ENCODE measurements at places on chromosomes 2 and 18. TPM values are rescaled to one million over a fixed set of nuclear protein-coding genes. Genes with fewer than 3 reads are reported as not detected.

Gene TMBIM1
- 196 TPM for total RNA-seq

Gene TMEM200C
- not detected for total RNA-seq

DNA sequence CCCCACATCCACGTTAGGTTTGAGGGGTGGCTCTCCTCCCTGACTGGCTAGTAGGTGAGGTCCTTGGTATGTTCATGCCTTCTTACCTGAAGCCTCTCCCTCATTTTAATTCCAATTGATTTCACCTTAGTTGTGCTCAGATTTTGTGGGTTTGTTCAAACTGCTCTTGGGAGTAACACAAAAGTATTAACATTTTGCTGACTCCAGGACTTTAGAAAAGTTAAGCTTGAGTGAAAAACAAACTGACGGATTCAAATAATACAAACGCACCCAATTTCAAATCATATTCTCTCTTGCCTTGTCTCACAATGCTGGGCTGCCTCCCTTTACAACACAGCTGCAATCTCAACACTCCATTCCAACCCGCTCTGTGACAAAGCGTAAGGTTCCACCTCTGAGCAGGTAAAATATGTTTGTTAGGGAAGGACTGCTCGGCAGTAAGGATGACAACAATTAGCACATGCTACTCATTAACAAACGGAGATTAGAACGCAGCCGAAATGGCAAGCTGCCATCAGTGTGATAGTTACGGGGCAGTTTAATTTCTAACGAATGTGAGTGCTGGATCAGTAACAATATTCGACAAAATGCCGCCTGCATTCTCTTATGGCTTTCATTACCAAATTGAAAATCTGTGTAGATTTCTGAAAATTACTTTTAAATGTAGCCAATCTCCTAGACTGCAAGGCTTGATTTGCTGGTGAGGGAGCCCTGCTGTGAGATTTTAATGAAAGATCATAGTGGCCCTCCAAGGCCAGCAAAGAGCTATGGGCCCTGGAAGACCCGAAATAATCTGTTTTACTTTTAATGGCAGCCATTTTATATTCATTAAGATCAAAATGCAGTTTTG, 730.6 kb upstream of the FANCL start:
- no peak overlapping the region for H3K27ac ChIP-seq
- no peaks in the 10 kb centered on the region for H3K27me3 ChIP-seq
- H3K4me3 ChIP-seq, result no peak overlapping the region
- DNase-seq, result no peak
- H3K36me3 ChIP-seq, result no peaks in the 10 kb centered on the region

DNA sequence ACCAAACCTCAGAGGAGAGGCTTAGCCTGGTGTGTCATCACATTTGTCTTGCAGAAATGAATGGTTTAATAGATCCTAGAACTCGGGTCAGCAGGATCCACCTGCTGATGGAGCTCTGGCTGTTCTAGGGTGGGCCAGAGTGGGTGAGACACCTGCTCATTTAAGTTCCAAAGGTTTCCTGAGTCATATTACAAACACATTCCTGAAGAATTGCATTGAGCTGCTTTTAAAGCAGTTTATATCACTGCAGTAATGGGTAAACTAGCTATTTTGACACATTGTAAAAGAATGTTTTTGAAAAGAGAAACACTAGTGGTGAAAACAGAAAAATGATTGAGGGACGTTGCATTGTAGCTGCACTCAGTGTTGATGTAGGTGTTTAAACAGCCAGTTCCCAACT, 175.3 kb upstream of the TCF4 start:
- H3K27me3 ChIP-seq, result no peaks in the 10 kb centered on the region
- no peak overlapping the region for H3K27ac ChIP-seq
- H3K4me1 ChIP-seq, result no peaks in the 10 kb centered on the region
- DNase-seq, result no peak
- H3K36me3 ChIP-seq, result no peaks in the 10 kb centered on the region
- no peak overlapping the region for H3K4me3 ChIP-seq

DNA sequence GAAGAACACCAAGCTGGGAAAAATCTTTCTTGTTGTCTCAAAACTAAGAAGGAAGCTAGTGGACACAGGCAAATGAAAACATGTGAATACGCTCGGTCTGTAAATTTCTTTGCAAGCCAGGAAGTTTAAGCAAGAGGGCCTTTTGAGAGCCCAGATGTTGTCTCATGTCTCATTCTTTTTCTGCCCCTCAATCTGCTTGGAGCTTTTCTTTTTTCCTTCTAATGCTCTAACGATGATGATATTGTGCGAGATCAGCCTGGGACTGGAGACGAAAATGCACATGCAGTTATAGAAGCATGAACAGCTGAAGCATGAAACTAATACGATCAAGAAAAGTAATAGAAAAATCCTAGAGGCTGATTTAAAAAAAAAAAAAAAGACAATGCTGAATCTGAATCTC, 138.6 kb upstream of the CHAC2 start:
- no peaks in the 10 kb centered on the region for H3K27me3 ChIP-seq
- H3K36me3 ChIP-seq, result no peaks in the 10 kb centered on the region
- DNase-seq, result no peak

GRCh38 chr18:73283032-73283431, 415.2 kb upstream of the NETO1 start:
- no peak overlapping the region for H3K4me3 ChIP-seq
- no peak for DNase-seq
- H3K27ac ChIP-seq, result no peak overlapping the region
- no peaks in the 10 kb centered on the region for H3K4me1 ChIP-seq
- H3K27me3 ChIP-seq, result no peaks in the 10 kb centered on the region

Gene ZNF396
- 2.6 TPM for total RNA-seq

- H3K27ac ChIP-seq, result no peak overlapping the region
- no peak for DNase-seq
- H3K4me3 ChIP-seq, result no peak overlapping the region
- no peaks in the 10 kb centered on the region for H3K27me3 ChIP-seq
These were observed 90.9 kb downstream of the LOXHD1 start for GRCh38 chr18:46566111-46566510.

DNA sequence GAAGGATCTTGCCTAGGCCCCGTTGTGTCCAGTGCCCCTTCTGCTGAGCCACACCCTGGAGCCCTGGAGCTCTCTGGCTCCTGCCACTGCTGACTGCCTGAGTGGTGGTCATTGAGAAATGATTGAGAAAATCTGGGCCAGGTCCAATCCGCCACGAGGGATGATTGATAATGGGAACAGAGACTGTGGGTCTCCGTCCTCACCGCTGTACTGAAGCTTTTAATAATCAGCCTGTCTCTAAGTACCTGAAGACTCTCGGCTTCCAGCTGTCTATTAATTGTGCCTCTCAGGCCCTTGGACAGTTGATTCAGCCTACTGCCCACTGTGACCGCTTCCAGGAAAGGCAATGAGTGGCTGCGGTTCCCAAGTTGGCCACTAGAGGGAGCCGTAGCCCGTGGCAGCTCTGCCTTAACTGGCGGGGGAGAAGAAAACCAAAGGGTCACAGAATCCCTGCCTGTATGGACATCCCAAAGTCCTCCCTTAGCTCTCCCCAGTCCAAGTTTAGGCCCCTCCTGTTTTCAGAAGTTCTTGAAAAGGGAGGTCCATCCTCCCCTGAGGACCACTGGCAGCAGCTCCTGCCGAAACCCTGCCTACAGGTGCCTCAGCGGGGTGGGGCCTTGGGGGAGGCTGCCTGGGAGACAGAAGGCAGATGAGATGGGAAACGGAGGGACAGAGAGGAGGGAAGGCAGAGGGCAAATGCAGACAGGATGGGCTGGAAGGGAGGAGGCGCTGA, 213.6 kb downstream of the TNS1 start:
- no peak overlapping the region for H3K4me3 ChIP-seq
- H3K4me1 ChIP-seq, result no peaks in the 10 kb centered on the region
- no peaks in the 10 kb centered on the region for H3K27me3 ChIP-seq
- peak overlapping the region; percentile 34 for H3K27ac ChIP-seq
- H3K36me3 ChIP-seq, result no peaks in the 10 kb centered on the region

- H3K4me1 ChIP-seq, result no peaks in the 10 kb centered on the region
- H3K4me3 ChIP-seq, result no peak overlapping the region
- H3K36me3 ChIP-seq, result no peaks in the 10 kb centered on the region
- no peak overlapping the region for H3K27ac ChIP-seq
- H3K27me3 ChIP-seq, result no peaks in the 10 kb centered on the region
- no peak for DNase-seq
These were observed 1.7 kb upstream of the ESCO1 start for GRCh38 chr18:21602299-21602587.

DNA sequence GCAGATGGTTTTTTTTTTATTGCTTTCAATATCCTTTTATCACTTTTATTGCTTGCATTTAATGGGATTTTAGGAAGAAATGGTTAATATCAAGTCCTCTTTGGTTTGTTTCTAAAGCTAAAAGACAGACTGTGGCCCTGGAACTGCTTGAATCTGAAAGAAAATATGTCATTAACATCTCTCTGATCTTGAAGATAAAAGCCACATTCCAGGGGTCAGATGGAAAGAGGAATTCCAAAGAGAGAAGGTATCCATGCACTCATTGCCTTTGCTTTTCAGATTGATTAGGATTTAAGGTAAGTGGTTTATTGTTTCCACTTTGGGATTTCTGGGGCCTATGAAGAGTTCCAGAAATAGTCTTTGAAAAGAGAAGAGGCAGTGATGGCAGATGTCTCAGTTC, 54.1 kb downstream of the ARHGEF33 start:
- no peak overlapping the region for H3K4me3 ChIP-seq
- no peak overlapping the region for H3K27ac ChIP-seq
- H3K4me1 ChIP-seq, result no peaks in the 10 kb centered on the region
- H3K36me3 ChIP-seq, result no peaks in the 10 kb centered on the region
- no peaks in the 10 kb centered on the region for H3K27me3 ChIP-seq
- no peak for DNase-seq

- DNase-seq, result no peak
- H3K27me3 ChIP-seq, result no peaks in the 10 kb centered on the region
- peaks cover 3% of the 10 kb centered on the region for H3K4me1 ChIP-seq
- H3K36me3 ChIP-seq, result no peaks in the 10 kb centered on the region
These were observed 91.4 kb upstream of the BCL2L11 start for GRCh38 chr2:111029181-111029927.

Gene CNGA3
- 0.09 TPM for total RNA-seq

- DNase-seq, result no peak
- no peaks in the 10 kb centered on the region for H3K27me3 ChIP-seq
- no peak overlapping the region for H3K4me3 ChIP-seq
- peaks cover 3% of the 10 kb centered on the region for H3K4me1 ChIP-seq
- H3K36me3 ChIP-seq, result no peaks in the 10 kb centered on the region
These were observed 11.8 kb downstream of the DAPL1 start for GRCh38 chr2:158806941-158807340.

GRCh38 chr2:170714381-170715061, 616 bp upstream of the SP5 start:
- no peak overlapping the region for H3K27ac ChIP-seq
- DNase-seq, result peak; percentile 76
- no peaks in the 10 kb centered on the region for H3K36me3 ChIP-seq

Gene CAPN13
- total RNA-seq, result 4.9 TPM

Gene HOXD11
- not detected for total RNA-seq

Gene TEX44
- not detected for total RNA-seq

DNA sequence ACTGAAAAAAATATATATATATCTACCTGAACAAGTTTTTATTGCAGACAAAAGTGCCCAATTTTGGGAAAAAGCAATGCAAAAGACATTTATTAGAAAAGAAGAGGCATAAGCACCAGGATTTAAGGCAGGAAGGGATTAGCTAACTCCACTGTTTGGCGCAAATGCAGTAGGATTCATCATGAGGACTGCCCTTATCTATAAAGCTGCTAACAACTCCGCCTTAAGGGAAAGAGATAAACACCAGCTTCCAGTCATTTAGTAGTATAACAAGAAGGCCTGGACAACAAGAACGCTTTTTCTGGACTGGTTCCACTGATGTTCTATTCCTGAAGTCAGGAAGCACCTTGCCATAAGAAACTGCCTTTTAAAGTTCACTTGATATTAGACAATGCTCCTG, 52.9 kb upstream of the FSHR start:
- no peaks in the 10 kb centered on the region for H3K36me3 ChIP-seq
- no peak overlapping the region for H3K27ac ChIP-seq
- DNase-seq, result no peak
- no peaks in the 10 kb centered on the region for H3K27me3 ChIP-seq
- H3K4me1 ChIP-seq, result no peaks in the 10 kb centered on the region
- no peak overlapping the region for H3K4me3 ChIP-seq

Gene NEMP2
- total RNA-seq, result 1.1 TPM

DNA sequence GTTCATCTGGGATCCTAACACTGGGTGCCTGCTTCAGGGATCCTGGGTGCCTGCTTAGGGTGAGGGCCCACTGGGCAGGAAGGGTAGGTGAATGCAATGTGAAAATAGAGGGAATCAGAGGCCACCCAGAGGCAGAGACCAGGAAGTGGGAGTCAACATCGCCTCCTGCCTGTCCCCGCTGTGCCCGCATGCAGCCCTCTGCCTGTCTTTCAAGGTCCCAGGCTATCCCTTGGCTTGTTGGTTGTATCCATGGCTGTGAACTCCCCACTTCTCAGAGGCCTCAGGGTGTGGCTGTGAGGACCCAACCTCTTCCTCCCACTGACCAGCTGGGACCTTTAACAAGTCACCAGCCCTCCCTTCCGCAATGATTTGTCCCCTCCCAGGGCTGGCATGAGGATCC, 26.5 kb downstream of the PSD4 start:
- peaks cover 5% of the 10 kb centered on the region for H3K4me1 ChIP-seq
- no peaks in the 10 kb centered on the region for H3K27me3 ChIP-seq
- no peak overlapping the region for H3K27ac ChIP-seq
- no peak overlapping the region for H3K4me3 ChIP-seq
- H3K36me3 ChIP-seq, result no peaks in the 10 kb centered on the region
- DNase-seq, result no peak

DNA sequence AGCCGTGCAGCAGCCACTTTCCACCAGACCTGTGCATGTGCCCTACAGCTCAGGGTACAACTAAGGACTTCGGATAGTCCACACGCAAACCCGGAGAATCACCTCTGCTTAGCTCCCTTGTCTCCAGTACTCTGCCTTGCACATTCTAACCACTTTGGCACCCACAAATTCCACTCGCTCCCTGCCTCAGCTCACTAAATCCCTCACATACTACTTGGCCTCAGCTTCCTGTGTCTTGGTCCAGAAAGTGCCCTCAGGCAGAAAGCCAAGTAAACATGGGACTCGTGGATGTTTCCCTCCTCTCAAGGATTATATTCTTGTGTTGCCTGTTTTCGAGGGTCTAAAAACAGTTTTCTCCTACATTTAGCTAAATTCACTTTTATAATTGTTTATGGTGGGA, 157.8 kb upstream of the DAPL1 start:
- no peaks in the 10 kb centered on the region for H3K27me3 ChIP-seq
- H3K36me3 ChIP-seq, result peaks cover 6% of the 10 kb centered on the region

Gene LIMS4
- total RNA-seq, result 0.63 TPM
